ENCODE measurements at places on chromosomes 6 and 20.

GRCh38 chr6:42017021-42017643, 33.2 kb upstream of the TAF8 start:
- DNase-seq, result peak; percentile 77

DNA sequence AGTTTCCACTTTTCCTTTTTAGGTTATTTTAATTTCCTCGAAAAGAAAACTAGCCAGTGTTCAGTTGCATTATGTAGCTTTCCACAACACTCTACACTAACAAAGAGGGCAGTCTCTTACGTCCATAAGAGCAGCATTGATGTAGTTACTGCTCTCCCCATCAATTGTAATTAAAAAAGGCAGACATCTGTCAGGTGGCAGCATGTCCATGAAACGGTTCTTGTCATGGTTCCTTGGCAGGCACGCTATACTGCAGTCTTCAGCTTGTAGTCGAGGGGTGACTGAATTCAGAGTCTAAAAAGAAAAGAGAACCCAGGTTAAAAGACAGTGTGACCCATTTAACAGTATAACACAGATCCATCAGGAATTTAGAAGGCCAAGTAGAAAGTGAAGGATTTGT, 80.1 kb upstream of the THEMIS start:
- DNase-seq, result no peak

DNA sequence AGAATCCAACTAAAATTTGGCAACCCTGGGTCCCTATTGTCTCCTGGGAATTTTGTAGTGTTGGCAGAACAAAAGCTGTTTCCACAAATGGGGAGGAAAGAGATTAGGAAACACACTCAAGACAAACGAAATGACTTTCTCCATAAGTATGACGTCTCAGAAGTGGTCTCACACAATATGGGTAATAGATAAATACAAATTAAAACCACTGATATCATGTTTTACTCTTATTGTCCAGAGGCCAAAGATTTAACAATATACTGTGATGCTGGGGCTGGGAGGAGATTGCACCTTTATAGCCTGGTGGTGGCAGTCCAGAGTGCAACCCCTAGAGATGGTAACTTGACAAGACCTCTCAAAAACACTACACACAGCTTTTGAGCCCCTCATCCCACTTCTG, 18.6 kb downstream of the FKBP1A start:
- DNase-seq, result no peak

- no peak for DNase-seq
These were observed 72.6 kb downstream of the SHPRH start for GRCh38 chr6:145891565-145891964.

DNA sequence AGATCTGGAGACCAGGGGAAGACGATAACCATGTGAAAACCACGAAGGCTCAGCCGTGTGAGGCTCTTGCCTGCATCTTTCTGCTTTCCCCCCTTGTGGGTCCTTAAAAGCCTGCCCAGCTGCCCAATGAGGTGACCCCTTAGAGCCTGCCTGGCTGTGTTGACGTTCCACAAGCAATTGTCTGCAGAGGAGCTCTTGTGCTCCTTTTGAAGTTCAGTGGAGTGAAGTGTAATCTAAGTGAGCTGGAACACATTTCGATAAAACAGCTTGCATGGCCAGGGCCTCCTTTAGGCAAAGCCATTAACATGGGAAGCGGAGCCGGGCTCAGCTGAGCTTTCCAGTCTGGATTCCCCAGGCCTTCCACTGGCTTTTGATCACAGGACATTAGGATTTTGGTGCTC, 27.3 kb upstream of the TCP11 start:
- DNase-seq, result no peak

DNA sequence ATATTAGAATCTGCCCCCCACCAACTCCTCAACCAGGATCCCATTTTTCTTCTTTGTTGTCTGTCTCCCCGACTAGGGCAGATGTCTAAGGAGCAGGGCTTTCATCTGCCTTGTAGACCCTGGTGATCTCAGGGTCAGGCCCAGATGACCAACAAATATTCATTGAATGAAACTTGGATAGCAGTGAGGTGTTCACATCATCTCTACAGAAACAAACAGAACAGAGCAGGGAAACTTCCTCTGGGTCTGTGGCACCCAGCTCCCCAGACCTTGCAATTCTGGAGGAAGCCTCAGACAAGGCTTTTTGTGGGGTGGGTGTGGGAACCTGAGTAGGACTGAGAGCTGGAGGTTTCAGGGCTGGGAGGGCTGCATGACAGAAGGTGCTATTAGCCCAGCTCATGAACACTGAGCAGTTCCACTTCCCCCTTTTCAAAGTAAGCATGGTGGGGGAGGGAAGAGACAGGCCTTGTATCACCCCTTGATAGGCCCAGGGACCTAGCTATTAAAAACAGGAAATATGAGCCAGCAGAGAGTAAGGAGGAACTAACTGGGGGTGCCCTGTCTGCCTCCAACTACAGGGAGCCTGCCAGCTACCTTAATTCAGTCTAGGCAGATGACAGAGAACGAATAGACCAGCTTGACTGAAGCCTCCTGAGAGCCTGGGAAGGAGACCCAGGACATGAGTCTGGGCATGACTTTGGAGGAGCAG, 37.3 kb upstream of the TOP1 start:
- no peak for DNase-seq

DNA sequence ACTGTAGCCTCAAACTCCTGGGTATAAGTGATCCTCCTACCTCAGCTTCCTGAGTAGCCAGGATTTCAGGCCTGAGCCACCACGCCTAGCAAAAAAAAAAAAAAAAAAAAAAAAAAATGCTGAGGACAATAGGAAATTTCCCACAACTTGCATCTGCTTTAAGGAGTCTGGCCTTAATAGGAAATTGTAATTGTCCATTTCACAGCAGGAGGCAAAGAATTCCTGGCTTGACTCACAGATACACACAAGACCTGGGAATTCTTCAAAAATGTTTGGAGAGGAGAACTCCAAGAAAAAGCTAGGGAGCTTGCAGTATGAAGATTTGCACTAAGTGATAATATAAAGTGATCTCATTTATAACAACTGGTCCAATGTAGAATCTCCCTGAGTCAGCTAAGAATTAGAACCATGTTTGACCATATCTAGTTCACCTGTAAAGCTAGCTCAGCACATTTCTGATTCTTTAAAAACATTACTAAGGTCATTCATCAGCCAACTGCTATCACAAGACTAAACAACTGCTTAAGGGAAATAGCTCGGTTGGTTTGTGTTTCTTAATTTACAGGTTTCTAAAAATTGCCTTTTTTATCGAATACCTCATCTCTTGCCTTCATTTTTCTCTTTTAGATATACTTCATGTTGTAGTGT, 80.2 kb upstream of the SLC2A12 start:
- DNase-seq, result peak; percentile 88

DNA sequence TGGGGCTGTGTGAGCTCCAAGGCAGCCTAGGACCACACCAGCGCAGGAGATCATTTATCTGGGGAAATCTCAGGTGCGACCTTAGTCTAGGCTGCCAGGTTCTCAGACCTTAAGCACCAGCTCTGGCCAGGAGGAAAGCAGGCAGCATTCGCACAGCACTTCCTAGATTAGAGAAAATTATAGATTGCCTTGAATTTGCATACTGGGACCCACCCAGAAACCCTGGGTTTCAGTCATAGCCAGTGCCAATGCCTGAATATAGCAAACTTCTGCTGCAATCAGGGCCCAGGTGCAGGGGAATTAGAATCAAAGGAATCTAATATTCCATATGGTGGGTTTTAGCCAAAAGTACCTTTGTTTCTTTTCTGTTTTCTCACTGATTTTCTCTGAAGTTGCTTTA, 204.3 kb upstream of the CST7 start:
- no peak for DNase-seq

DNA sequence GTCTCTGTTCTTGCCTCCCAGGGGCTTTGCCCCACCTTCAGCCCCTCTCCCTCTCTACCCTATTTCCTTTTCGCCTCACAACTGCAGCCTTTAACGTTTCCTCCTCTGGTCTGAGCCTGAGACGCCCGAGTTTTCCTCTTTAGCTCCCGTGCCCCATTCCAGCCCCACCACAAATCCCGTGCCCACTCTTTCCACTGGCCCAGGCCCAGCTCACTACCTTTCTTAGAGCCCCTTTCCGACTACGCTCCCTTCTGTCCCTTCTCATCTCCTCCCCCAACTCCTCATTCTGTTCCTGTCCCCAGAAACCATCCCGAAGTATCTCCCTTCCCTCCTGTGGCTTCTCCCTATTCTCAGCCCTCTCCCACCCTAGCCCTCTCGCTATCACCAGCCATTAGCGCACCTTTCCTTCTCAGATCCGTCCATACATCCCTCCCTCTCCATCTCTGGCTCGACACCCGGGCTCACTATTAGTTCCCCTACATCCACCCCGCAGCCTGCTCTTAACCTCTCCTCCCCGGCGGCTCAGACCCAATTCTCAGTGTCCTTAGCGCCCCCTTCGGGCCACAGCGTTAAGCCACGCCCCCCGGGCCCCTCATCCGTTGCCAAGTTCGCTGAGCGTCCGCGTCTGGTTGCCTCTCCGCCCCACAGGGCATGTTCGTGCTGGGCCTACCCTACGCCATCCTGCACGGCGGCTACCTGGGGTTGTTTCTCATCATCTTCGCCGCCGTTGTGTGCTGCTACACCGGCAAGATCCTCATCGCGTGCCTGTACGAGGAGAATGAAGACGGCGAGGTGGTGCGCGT, 2.7 kb downstream of the SLC32A1 start:
- DNase-seq, result peak; percentile 27

GRCh38 chr6:98590136-98590681, 244.2 kb upstream of the POU3F2 start:
- DNase-seq, result no peak

DNA sequence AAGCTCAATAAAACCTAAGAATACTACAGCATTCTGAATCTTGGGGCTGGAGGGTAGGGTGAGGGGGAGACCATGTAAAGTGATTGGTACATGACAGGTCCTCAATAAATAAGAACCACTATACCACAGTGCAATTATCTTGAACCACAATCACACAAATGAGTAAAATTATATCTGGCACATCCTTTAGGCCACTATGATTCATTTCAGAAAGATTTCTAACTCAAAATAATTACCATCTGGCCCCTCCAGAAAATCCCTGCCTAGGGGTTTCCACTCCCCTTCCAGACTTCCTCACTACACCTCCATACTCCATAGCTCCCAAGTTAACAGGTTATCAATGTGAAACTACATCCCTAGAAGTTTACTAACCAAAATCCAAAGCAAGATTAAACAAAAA, 19.7 kb downstream of the AKIRIN2 start:
- peak; percentile 21 for DNase-seq

DNA sequence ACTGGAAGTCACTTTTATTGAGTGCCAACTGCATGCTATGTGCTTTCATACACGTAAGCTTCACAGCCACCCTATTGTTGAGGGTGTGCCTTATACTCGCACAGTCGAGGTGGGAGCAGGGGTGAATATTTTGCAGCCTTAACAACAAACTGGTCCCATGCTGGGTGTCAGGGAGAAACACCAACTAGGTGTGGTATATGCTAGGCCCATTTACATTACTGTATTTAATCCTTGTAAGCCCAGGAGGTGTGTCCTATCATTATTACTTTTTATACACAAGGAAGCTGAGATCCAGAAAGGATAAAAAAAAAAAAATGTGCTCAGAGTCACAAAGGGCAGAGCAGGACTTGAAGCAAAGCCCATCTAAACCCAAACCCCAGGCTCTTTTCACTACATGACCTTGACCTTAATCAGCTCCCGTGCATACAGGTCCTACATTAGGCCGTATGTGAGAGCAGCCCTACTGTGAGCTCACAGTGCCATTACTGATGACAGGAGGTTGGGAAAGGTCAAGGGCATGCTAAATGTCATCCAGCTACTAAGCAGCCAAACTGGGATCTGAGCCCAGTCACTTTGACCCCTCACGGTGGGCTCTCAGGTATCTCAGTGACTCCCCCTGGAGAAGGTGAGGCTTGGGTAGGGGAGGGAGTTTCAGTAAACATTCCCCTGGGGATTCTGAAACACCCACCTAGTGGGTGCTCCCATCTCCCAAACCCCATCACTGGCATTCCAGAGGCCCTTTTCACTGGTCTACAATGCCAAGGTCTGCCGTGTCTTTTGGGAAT, 61.7 kb downstream of the BFSP1 start:
- DNase-seq, result no peak

GRCh38 chr6:95511404-95511803, 65.9 kb upstream of the MANEA start:
- no peak for DNase-seq

GRCh38 chr6:90787446-90787845, 200.6 kb upstream of the MAP3K7 start:
- no peak for DNase-seq

DNA sequence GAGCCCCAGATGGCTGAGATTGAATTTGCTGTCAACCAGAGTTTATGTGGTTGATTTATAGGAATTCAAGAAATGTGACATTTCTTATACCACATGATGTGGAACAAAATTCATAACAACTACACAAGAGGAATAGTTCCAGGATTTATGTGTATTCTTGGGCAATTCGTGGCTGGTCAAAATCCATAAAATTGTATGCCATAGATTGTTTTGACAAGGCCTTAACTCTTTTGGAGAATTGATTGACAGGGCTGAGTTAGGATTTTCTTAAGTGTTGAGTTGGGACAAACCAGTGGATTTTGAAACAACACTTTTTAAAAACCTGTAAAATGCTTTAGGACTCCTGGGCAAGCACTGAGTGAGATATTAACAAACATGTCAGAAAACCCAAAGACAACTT, 19.4 kb upstream of the SLC2A12 start:
- DNase-seq, result no peak

DNA sequence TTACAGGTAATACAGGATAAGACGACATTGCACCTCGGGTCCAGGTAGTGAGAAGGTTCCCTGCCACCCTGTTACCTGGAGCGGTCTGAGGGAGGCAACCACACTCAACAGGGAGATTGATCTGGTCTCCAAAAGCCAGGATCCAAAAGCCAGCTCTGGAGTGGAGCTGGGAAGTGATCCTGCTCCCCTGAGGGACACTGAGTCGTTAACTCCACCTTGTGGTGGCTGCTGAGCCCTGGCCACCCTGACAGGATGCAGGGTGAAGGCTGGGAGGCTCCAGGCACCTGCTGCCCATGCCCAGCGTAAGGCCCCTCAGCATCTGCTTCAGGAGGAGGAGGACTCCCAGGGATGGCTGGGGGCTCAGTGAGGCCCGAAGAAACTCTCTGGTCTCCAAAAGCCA, 38.7 kb upstream of the SLC22A2 start:
- DNase-seq, result no peak

GRCh38 chr6:122654012-122654411, 43.8 kb downstream of the PKIB start:
- no peak for DNase-seq

Data from fibroblast of skin of scalp (primary cell).